ENCODE measurements at places on chromosomes 6 and 20.
A peak's percentile ranks its signal among the peaks of the same experiment; 100 is the strongest.

- no peak for DNase-seq
Observed at GRCh38 chr6:74651948-74652842, 553.7 kb downstream of the COL12A1 start.

DNA sequence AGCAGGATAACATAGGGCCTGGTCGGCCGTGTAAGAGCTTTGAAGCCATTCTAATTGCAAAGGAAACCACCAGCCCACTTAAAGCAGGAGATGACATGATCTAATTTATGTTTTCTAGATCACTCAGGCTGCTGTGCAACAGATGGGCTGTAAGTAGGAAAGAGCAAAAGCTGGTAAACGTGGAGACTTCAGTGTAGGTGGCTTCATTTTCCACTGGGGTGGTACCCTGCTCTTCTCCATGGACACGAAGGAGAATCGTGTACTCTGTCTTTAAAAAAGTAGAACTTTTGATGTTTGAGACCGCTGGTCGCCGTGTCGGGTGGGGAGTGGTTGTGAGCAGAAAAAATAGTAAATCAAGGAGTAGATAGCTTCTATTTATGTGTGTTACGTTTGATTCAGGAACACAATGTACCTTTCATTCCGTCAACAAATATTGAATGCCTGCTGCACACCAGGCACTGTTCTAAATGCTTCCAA, 6.4 kb downstream of the CASS4 start:
- no peak for DNase-seq

DNA sequence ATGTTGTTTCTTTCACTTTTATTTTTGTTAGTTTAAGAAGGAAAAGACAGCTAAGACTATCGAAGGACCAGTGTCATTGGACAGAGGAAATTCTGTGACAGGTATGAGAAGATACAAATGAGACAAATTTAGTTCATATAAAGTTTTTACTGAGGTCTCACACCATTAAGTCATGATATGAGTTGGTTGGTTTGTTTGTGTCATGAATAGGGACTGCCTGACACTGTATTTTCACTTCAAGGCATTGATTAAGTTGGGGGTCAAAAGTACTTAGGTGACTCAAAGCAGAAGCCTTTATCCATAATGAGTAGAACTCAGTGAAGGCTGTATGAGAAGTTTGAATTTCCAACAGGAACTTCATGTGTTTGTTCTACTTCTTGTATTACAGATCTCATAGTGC, 21.3 kb upstream of the HIVEP2 start:
- DNase-seq: no peak

DNA sequence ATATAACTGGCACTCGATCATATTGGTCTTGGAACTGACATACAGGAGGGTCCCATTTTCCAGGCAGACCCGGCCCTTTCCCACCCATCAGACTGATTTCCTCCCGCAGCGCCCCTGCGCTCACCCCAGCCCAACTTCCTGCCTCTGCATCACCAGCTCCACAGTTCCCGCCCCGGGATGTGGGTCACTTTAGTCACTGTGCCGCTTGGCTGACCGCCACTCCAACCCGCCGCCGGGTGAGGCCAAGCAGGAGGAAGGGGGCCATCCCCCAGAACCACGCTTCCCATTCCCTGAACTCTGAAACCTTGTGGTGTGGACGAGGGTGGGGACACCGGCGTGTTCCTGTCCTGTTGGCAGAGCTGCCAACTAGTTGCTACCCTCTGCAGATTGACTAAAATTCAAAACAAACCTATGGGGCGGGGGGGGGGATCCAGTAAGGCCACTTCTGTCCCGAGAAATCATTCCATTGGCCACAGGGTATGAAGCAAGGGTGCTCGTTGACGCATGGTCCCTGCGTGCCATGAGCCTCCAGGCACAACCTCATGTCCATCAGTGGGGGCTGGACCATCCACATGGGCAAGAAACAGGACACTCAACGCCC, 12.3 kb downstream of the TGM2 start:
- DNase-seq: peak; percentile 27

DNA sequence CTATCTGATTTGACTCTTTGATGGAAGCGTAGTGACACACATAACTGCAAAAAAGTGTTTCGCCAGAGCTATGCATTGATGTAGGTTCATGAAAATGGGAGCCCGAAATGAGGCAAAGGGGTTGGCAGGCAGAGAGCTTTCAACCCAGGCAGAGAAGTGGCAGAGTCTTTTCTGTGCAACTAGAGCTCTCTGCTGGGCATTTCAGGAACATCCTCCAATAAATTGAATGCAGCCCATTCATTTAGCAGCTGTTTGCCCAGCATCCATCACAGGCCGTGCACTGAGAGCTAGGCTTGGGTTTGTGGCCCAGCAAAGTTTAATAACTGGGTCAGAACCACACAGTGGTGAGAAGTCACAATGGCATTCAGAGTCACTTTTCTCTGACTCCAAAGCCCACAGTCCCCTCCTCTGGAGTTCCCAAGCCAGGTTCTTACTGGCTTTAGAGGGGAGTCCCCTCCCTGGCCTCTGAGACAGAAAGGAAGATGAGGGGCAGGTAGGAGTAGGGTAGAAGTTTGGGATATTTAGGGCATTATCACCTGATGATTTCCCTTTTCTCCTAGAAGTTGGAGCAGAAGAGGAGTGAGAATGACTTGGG, 31.8 kb upstream of the ELMO2 start:
- DNase-seq: peak; percentile 62

DNA sequence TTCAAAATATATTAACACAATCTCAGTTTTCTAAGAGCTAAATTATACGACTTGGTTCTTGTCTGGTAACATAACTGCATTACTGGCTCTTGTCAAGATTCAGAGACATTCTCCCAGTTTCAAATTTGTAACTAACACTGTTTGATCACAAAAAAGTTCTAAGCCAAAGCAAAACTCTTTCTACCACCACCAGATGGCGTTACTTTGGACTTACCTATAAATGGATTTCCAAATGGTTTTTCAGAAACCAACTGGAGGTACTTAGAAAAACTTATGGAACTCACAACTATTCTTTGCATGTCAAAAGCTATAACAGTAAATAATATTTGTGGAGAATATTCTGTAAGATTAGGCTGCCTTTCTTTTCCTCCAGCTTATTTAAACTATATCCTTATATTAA, 34.2 kb upstream of the GFRAL start:
- peak; percentile 16 for DNase-seq

GRCh38 chr6:7021301-7021700, 86.5 kb upstream of the RREB1 start:
- DNase-seq: no peak

DNA sequence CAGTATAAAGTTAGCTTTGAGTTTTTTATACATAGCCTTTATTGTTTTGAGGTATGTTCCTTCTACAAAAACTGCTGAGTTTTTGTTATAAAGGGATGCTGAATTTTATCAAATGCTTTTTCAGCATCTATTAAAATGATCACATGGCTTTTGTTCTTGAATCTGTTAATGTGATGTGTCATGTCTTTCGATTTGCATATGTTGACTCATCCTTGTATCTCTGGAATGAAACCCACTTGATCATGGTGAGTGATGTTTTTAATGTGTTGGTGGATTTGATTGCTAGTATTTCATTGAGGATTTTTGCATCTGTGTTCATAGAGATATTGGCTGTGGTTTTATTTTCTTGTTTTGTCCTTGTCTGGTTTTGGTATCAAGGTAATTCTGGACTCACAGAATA, 24.7 kb upstream of the BLCAP start:
- DNase-seq: no peak

GRCh38 chr20:29741594-29741893, 1515.9 kb upstream of the DEFB115 start:
- DNase-seq: no peak

GRCh38 chr6:63859528-63859927, 223.9 kb downstream of the PHF3 start:
- no peak for DNase-seq

DNA sequence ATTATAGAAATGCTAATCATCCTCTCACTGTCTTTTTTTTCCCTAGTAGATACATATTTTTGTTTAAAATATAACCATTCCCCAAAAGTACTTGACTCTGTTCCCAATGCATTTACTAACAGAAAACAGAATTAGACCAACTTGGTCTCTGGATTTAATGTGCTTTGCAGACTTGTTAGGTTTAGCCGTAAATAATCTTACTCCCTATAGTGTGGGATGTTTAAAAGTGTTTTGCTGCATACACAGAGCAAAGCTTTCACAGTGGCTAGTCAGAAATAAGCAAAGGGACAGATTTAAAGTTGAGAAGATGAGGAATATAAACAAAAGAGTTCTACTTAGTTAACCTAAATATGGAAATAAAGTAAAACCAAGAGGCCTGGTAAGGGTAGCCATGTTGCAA, 527.5 kb downstream of the HDGFL1 start:
- DNase-seq: no peak

- DNase-seq: no peak
Observed at GRCh38 chr20:15406072-15406471, 1068.7 kb upstream of the FLRT3 start.

GRCh38 chr6:123380257-123380656, 256.5 kb downstream of the TRDN start:
- no peak for DNase-seq

DNA sequence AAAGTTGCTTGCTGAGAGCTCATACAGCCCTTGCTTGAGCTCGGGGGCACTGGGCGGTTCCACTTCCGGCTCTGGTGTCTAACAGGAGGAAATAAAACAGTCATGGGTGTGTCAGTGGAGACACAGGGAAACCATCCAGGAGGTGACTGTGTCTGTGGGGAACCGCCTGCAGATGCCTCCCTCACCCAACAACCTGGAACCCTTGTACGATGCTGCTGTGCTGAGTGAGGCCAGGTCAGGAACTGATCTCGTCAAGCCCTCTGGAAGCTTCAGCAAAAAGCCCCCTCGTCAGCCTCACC, 15.5 kb downstream of the TXNDC5 start:
- no peak for DNase-seq

- DNase-seq: no peak
Observed at GRCh38 chr6:138987080-138987642, 892 bp downstream of the REPS1 start.

DNA sequence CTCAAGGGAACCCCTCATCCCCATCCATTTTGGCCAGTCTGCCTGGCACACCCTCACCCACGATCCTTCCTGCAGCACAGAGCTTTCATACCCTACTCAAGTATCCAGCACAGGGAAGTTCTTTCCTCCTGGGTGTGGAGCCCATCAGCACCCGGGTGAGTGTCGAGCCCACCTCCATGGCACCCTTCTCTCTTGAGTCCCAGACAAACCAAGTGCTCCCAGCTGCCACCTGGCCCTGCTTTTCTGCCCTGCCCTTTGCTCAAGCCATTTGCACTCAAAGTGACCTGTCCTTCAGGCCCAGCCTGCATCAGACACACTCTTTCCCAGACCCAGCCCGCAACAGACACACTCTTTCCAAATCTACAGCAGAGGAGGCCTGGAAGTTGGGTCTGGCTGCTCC, 257.2 kb downstream of the DLL1 start:
- DNase-seq: no peak

DNA sequence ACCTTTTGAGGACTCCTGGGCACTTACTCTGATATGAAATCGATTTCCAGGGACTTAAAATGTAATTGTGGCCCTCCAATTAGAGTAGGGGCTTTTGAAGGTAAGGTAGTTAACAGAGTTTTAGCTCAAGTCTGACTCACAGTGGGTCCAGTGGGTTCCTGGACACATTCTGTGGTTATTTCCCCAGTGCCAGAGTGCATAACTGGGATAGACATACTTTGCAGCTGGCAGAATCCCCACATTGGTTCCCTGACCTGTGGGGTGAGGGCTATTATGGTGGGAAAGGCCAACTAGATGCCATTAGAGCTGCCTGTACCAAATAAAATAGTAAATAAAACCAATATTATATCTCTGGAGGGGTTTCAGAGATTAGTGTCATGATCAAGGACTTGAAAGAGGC, 243.8 kb upstream of the EPHA7 start:
- DNase-seq: no peak

GRCh38 chr6:136181512-136181833, 68.6 kb downstream of the MTFR2 start:
- DNase-seq: no peak

DNA sequence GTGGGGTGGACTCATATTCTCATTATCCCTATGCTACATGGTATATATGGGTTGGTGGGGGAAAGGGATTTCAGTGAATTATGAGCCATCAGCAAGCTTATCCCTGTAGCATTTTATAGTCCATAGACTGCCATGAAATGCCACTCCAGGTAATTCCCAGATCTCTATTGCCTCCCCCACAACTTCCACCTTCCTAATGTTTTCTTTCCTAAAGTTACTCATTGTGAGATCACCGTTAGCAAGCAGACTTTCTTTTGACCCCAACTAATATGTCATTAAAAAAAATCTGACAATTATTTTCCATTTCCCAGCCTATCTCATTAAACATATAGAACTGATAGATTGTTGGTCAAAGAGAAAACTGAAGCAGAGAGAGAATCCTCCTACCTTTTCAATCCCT, 40.7 kb upstream of the TBX18 start:
- no peak for DNase-seq

- peak; percentile 53 for DNase-seq
Observed at GRCh38 chr20:34708621-34709043, 4.5 kb downstream of the TP53INP2 start.

DNA sequence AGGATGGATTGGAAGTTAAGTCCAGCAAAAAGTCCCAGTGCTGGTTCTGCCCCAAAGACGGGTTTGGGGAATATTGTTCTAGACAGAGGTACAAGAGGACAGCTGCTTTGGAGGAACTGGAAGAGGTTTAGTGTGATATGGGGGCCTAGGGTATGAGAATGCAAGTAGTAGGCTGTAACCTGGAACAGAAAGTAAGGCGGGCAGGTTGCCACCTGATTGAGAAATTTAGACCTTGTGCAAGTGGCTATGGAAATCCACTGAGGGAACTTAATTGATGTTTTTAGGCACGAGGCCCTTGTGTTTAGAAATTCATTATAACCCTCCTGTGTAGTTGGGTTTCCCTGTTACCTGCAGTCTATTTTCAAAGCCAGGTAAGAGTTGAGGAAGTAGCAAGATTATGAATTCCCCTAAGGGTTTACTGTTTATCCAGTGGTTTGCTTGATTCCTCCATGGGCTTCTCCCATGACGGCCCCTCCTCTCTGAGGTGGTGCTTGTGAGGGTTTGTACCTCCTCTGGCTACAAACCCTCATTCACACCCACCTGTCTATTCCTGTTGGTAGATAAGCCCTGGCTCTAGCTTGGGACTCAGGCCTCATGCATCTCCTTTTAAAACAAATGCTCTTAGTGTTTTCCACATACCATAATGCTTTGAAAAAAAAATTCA, 42.0 kb upstream of the BCAS1 start:
- DNase-seq: no peak

DNA sequence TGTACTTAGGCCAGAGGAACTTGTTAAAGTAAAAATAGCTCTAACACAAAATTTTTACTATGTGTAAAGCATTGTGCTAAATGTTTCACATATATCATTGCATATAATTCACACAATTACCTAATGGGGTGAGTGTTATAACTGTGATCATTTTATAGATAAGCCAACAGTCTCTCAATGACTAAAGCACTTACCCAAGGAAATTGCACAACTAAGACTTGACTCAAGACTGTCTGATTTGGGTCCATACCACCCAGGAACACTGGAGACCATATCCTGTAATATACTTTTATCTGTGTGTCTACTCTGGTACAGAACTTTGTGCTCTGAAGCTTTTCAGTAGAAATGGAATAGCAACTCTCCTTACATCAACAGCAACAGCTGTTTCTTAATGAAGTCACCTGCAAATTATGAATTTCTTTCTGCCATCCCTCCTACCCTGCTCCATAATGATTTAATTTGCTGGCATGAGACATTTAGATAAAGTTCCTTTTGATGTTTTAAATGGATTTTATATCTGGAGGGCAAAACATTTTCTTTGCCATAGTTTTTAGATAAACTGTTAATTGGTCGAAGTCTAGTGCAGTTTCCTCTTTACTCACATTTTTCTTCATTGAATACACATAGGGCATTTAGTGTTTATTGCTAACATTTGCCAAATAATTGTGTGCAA, 47.5 kb downstream of the TSPYL4 start:
- no peak for DNase-seq
